Ovary (tissue), 10 donors: ENCODE measurements at places on chromosomes 2 and 18. TPM values are rescaled to one million over a fixed set of nuclear protein-coding genes. Genes with fewer than 3 reads are reported as not detected.

B4GALT6 gene
- 10.3 TPM for total RNA-seq

GNLY gene
- 0.98 TPM for total RNA-seq

CD28 gene
- 1.2 TPM for total RNA-seq

KANSL1L gene
- 33.5 TPM for total RNA-seq

SLC14A1 gene
- total RNA-seq = 0.43 TPM

MAB21L4 gene
- total RNA-seq = 0.46 TPM

PGAP1 gene
- 38.9 TPM for total RNA-seq

HOXD9 gene
- total RNA-seq = 13.6 TPM

GALR1 gene
- total RNA-seq = 0.12 TPM

SATB2 gene
- total RNA-seq = 5.2 TPM

C2orf66 gene
- total RNA-seq = not detected

OSBPL6 gene
- 1.0 TPM for total RNA-seq

CRYGC gene
- not detected for total RNA-seq

DLGAP1 gene
- 9.8 TPM for total RNA-seq

ARHGEF4 gene
- total RNA-seq = 17.8 TPM

OBSL1 gene
- total RNA-seq = 230 TPM

SNORC gene
- 0.76 TPM for total RNA-seq

KRTCAP3 gene
- total RNA-seq = 2.0 TPM

MAPK4 gene
- total RNA-seq = 14.2 TPM

KIAA2012 gene
- 0.27 TPM for total RNA-seq

FAM110C gene
- 13.2 TPM for total RNA-seq

GALM gene
- total RNA-seq = 13.2 TPM

C2orf81 gene
- total RNA-seq = 5.4 TPM

TMEM200C gene
- 0.77 TPM for total RNA-seq

EGR4 gene
- not detected for total RNA-seq

GBX2 gene
- total RNA-seq = not detected

TYMS gene
- 0.48 TPM for total RNA-seq

BOD1L2 gene
- total RNA-seq = not detected

DCDC2C gene
- not detected for total RNA-seq

CFAP65 gene
- total RNA-seq = 0.95 TPM

SIX2 gene
- total RNA-seq = not detected

RESP18 gene
- total RNA-seq = not detected

LINC00305 gene
- total RNA-seq = not detected

NEB gene
- 0.26 TPM for total RNA-seq

ADI1 gene
- 46.3 TPM for total RNA-seq

RBM43 gene
- total RNA-seq = 17.3 TPM

SERPINB11 gene
- total RNA-seq = not detected

SCN3A gene
- 0.48 TPM for total RNA-seq

UGT1A8 gene
- total RNA-seq = not detected

IMPACT gene
- 21.9 TPM for total RNA-seq

ERFE gene
- not detected for total RNA-seq
